Activated CD8-positive, alpha-beta memory T cell treated with anti-CD3 and anti-CD28 coated beads for 1 hour (primary cell): ENCODE measurements at places on chromosomes 2 and 18.

DNA sequence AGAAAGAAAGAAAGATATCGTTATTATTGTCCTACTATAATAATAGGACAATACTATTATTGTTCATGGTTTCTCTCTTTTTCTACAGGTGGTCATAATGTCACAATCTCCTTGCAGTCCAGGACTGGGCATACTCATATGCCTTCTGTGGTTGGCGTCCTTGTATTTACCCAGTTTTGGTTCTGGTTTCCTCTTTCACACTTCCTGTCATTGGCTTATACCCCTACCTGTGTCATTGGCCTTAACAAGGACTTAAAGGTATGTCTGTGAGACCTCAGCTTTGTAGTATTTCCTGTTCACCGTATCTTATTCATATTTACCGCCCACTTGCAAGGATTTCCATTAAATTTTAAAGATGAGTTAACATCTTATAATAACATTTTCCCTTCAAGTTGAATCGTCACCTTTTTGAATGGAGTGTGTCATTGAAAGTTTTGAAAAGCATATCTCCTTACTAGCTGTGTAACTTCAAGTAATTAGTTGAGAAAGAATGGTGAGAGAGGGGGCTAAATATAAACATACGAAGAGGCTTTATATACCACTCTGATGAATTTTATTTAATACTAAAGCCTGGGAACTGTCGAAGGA, 36.5 kb upstream of the HTR2B start:
- DNase-seq, result no peak

- DNase-seq, result no peak
Observed at GRCh38 chr2:218031771-218032257, 29.0 kb upstream of the TNS1 start.

- no peak for DNase-seq
Observed at GRCh38 chr18:79947881-79948610, 3.4 kb downstream of the SLC66A2 start.

GRCh38 chr2:199851883-199852282, 891 bp upstream of the FTCDNL1 start:
- DNase-seq, result no peak

- DNase-seq, result no peak
Observed at GRCh38 chr2:157473581-157473980, 29.7 kb upstream of the CYTIP start.

DNA sequence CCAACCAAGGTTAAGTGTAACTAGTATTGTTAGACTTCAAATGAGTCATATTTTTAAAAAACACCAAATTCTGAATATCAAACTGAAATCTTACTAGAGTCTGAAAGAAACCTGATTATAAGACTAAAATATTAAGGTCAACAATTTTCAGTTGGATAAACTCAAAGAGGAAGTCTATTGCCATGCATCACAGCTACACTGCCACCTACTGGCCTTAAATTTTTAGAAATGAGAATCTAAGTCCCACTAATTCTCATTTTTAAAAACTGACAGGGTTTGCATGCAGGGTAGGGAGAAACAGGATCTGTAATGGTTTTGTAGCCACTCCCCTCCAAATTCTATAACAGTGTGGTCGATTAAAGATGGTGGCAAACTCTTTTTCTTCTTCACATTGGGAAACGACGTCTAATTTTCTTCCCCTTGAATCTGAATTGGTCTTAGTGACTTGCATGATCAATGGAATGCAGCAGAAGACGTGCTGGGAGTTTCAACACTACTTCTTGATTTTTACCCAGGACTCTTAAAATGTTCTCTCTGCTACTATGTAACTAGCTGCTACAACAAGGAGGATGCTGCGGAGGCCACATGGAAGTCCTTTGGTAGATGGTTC, 176.1 kb upstream of the SESTD1 start:
- no peak for DNase-seq

GRCh38 chr18:36075862-36076587, 8.7 kb upstream of the RPRD1A start:
- DNase-seq, result no peak

- DNase-seq, result no peak
Observed at GRCh38 chr18:42564761-42565160, 550.7 kb downstream of the RIT2 start.

DNA sequence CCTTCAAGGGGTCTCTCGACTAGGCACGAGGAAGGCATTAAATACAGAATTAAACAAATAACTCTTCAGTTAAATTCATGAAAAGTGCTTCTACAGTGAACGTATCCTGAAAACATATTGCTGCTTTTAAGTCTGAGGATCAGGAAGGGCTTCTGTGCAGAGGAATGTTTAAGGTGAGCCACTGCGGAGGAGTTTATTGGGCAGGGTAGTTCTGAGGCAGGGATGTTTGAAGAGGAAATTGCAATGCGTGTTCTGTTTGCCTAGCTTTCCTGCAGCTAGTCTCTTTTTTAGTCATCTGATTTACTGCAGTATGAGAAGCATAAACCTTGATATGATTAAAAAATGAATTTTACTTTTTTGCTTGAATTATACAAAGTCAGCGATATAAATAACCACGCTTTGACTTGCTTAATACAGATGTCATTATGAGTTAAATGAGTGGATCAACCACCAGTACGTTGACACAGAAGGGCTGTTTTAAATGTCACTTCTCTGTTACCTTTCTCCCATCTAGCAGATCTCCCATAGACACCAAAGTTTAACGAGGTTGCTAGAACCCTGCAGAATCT, 98.7 kb downstream of the CTNNA2 start:
- DNase-seq, result no peak

GRCh38 chr2:241951316-241951700, 81.8 kb downstream of the RTP5 start:
- DNase-seq, result no peak

DNA sequence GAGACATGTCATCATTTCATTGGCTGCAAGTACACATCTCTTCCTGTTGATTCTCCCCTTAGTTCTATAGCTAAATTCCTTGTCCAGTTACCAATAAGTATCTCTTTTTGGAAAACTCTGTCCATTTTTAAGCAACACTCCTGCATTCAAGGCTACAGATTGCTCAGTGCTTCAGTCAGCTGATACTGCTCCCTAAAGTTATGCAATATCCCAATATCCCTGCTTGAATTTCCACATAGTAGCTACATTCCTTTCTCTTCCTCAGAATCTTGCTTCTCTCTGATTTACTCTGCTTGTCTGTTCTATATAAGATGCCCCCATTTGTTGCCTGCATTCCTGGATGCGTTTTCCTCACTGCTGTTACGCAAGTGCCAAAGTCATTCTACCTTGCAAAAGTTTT, 109.8 kb downstream of the PARD3B start:
- no peak for DNase-seq

GRCh38 chr2:179983250-179983932, 23.7 kb downstream of the CWC22 start:
- no peak for DNase-seq

DNA sequence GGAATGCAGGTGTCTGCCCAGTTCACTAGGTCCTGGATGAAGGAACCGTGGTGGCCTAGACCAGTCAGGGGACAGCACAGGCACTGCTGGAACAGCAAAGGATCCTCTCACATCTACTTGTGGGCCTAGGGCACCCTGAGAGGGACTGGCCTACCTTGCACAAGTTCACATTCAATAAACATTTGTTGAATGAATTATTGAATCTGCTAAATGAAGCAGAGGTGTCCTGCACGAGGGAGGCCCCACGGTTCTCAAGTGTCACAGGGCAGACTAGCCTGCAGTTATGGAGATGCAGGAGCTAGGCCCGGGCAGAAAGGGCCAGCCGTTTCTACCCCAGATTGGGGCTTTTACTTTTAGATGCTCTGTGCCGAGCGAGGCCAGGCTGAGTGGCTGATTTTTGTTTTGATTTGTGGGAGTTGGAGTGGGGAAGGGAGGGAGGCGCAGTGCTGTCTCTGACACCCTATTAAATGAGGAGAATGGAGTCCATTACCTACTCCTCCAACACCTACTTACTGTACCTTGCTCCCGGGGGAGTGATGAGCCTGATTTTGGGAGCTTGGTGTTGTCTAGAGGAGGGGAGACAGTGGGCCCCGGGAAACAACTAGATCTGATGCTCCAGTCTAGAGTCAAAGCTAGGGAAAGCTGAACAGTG, 18.4 kb downstream of the SH2D6 start:
- no peak for DNase-seq

DNA sequence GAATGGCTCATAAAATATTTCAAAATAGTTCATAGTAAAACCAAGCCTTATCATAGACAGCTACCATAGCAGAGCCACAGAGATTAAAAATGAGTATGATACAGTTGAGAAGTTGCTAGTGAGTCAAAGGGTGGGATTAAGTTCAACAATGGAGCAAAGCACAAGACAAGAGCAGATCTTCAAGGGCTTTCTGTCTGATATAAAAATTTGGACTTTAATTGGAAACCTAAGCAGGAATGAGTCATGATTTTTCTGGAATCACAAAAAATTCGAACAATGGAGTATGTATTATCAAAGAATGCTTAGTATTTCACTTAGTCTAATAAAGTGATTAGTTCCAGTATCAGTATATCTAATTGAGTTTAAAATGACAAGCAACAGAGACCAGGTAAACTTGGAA, 487.3 kb upstream of the NETO1 start:
- no peak for DNase-seq

- DNase-seq, result no peak
Observed at GRCh38 chr2:3940661-3941060, 237.3 kb downstream of the DCDC2C start.

- no peak for DNase-seq
Observed at GRCh38 chr18:8121942-8122480, 487.2 kb upstream of the RAB12 start.

- no peak for DNase-seq
Observed at GRCh38 chr2:200351815-200352214, 45.3 kb downstream of the SPATS2L start.

DNA sequence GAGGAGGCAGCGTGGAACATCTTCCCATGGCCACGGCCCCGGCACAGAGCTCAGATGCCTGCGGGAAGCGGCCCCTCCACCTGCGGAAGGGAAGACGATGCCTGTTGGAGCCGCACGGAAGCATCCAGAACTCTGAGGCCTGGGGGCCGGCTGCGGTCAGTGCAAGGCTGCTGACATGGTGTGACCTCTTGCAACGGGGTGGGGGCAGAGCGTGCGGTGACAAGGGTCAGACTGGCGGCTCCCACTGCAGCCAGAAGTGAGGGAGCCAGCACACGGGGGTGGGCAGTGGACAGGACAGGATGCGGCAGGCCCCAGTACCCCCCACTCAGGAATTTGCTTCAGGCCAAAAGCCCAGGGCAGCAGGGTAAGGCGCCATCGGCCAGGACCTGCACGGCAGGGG, 48.8 kb downstream of the SLC66A2 start:
- DNase-seq, result no peak

DNA sequence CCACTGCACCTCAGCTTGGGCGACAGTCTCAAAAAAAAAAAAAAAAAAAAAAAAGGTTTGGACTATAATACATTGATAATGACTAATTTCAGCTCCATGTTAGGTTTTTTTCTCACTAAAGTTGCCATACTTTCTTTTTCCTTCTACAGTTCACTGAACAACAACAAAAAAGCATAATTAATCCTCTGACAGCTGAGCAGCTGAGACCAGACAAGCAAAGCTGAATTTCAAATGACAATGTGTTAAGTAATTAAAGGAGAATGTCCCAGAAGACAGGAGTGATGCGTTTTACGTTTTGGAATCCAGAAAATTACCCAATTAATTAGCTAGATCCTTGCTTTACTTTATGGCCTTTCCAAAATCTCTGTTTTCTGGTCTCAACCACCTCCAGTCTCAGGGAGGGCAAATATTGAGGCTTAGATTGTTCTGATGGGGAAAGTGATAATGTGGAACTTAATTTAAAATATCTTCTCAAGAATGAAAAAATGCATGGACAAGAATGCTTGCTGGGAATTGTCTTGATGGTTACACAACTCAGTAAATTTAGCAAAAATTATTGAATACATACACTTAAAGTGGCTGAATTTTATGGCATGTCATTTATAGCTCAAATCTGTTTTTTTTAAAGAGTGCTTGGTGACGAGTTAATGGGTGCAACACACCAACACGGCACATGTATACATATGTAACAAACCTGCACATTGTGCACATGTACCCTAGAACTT, 17.4 kb upstream of the RMDN2 start:
- DNase-seq, result no peak

GRCh38 chr2:42969231-42970150, 177.1 kb upstream of the HAAO start:
- no peak for DNase-seq

DNA sequence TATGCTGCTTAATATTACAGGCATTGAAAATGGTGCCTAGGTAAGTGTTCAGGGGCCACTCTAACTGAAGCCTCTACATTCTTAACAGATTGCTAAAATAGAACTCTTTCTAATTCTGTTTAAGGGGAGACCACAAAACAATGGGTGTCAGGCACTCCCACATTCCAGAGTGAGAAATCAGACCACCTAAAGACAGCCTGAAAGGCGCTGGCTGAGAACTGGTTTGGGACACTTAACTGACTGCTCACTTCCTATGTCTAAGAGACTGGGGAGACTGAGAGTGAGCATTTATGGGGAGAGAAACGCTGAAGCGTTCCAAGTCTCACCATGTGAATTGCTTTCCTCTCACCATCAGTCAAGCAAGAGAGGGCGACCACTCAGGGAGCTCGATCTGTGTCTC, 108.8 kb upstream of the ITGB6 start:
- no peak for DNase-seq

DNA sequence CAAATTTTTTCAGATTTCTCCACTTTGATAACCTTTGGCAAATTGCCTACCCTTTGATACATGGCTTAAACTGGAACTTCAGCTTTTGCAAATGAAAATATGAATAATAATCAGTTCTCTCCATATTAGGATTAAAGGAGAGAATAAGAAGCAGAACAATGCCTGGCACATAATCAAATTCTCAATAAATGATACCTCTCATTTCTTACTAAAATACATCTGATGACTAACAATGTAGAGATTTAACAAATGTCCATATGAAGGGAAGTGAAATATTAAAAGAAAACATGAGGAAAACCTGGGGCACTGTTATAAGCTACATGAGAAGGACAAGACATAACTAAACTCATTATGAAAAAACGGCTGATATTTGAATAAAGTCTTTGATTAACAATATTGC, 1103.6 kb downstream of the LRP1B start:
- DNase-seq, result no peak

DNA sequence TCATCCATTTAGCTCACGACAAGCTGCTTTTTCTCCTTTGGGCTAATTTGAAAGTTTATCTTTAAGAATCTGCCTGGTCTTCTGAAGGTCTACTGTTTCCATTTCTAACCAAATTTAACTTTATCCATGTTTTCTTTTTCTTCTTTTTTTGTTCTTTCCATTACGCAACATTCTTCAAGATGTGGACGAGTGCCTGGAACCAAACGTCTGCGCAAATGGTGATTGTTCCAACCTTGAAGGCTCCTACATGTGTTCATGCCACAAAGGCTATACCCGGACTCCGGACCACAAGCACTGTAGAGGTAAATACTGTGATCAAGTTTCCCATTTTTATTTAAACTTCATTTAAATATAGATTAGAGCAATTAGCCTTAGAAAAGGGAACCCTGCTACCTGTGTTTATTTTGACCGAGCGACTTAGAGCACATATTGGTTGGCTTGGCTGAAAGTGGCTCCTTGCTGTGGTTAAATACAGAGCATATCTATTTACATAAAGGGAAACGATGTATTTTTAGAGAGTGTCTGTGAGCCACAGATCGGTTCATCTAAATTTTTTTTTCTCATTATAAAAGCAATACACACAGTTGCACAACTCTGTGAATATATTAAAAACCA, 183.4 kb upstream of the RASGRP3 start:
- DNase-seq, result no peak
